Right lobe of liver (tissue), 6 donors: ENCODE measurements at places on chromosomes 2 and 18. TPM values are rescaled to one million over a fixed set of nuclear protein-coding genes. Genes with fewer than 3 reads are reported as not detected.

DNA sequence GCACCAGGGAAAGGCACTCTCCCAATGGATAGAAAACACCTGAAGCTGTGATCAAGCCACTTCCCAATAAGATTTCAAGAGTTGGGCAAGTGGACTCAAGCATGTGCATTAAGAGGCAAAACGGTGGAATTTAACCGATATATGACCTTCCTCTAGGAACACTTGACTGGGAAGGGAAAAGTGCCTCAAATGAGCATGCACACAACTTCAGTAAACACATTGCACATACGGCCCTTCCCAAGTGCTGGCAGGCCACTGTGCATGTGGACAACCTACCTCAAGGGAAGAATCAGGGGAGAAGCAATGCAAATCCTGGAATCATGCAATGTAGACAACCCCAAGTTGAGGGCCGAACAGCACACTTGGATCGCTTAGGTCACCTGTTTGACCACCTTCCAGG lies 23.9 kb upstream of the SH3RF3 start:
- DNase-seq: no peak

GRCh38 chr18:20988726-20989125 lies 122.9 kb downstream of the ROCK1 start:
- no peak for DNase-seq

GRCh38 chr2:77228391-77228790 lies 293.8 kb downstream of the LRRTM4 start:
- no peak for DNase-seq

DNA sequence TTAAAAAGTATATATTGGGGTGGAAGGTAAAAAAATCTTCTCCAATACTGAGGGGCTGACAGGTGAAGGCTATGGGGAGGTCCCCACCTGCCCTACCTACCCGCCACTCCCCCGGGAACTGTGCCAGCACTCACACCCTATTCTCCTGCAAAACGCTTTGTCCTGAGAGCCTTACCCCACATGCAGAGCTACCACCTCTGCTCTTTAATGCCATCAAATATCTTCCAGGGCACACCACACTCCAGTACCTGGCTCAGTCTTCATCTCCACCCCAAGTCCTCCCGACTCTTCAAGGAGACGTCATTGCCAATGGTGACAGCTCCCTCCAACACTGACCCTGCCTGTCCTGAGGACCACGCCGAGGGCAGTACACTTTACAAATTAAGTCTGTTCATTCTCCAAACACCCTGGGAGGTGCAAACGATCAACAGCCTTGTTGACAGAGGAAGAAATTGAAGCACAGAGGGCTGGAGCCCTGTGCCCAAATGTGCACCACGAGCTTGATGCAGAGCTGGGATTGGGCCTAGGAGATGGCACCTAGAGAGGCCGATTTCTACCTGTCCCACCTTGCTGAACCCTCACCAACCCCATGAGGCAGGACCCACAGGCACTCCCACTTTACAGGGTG lies 6.0 kb upstream of the GPR55 start:
- no peak for DNase-seq

Gene TRABD2A
- 0.20 TPM for total RNA-seq
